Nucleus accumbens (tissue), 56 donors: ENCODE measurements at places on chromosomes 16 and 17.

DNA sequence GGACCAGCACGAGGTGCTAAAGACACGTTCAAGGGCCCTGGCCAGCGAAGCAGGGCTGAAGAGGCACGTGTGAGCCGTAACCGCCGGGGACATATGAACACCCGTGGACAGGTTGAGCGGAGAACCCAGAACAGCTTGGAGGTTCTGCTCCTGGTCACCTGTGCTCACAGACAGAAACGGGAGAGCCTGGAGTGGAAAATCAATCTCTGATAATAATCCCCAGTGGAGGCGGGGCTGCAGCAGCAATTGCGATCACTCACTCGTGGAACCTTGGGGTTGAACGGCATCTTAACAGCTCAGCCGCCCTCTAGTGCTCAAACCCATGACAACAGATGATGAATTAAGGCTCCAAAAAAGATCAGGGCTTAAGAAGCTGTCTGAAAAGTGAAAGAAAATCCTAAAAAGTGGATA, 25.6 kb downstream of the WIPI1 start:
- no peak for DNase-seq

DNA sequence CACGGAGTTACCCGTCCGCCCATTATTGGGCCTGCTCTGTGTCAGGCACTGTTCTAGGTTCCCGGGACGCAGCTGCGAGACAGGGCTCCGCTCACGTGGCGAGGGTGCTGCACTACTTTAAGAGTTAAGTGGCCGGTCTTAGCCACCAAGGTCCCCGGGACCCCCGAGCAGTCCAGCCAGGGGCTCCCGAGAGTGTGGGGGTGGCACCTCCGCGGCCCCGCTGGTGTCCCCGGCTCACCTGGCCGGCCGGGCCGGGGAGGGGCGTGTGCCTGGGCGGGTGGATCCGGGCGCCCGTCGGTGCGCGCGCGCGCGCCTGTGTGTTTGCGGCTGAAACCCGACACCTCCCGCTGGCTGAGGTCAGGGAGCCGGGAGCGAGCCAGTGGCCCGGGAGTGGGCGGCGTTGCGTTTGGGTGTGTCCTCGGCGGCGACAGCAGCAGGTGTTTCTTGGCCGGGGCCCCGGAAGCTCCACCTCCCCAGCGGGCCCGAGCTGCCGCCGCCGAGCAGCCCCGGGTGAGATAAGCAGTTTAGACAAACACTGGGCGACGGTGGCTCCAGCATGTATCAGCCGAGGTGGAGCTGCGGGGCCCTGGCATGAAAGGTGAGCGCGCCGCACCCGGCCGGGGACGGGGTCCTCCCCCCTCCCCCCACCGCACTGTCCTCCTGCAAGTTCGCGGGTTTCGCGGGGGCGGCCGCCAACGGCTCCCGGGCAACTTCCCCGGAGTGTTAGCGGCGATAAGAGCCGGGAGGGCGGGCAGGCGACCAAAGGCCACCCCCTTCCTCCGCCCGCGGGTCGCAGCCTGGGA, at the start of gene GSE1:
Gene GSE1 (plus strand): TSS at position 522 of the 803 bp plus-strand sequence. CDS start 70 bp downstream, at position 592.
- no peak for DNase-seq

DNA sequence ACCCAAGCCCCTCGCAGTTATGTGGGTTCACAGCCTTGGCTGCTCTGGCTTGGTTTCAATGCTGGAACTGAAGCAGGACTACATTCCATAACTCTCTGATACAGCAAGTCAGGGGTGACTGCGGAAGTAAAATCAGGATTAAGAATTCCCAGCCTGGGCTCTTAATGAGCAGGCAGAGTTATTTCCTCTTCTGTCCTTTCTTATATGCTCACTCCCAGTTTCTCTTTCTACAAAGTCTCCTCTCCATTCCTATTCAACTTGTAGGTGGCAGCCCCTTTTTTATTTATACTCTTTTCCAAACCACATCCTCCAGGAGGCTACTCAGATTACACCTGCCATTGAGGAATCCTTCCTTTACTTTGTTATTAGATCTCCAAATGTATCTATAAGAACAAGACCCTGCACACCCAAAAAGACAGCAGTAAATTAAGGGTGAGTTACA, 40.3 kb downstream of the HOXB1 start:
- DNase-seq = no peak

- DNase-seq = no peak
Measured at GRCh38 chr17:68768804-68769203, 167.6 kb upstream of the FAM20A start.

DNA sequence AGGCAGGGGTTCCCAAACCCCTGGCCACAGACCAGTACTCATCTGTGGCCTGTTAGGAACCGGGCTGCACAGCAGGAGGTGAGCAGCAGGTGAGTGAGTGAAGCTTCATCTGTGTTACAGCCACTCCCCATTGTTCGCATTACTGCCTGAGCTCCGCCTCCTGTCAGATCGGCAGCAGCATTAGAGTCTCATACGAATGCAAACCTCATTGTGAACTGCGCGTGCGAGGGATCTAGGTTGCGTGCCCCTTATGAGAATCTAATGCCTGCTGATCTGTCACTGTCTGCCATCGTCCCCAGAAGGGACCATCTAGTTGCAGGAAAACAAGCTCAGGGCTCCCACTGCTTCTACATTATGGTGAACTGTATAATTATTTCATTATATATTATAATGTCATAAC, 25.1 kb upstream of the RMI2 start:
- DNase-seq = no peak

DNA sequence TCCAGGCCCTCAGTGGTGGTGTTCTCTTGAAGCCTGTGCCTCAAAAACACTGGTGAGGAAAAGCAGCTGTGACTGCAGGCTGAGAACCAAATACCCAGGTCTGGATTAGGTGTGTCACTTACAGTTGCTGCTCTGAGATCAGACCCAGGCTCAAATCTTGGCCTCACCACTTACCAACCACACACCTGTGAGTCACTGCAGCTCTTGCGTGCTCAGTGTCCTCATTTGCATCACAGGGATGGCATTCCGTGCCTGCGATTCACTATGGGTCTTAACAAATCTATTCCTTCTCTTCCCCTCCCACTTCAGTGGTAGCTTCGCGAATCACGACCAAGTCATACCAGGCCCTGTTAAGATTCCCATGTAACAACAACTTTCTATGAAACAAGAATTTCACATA, 233.4 kb upstream of the HSBP1 start:
- no peak for DNase-seq

GRCh38 chr17:4184811-4185210, 41.8 kb downstream of the CYB5D2 start:
- DNase-seq = no peak

DNA sequence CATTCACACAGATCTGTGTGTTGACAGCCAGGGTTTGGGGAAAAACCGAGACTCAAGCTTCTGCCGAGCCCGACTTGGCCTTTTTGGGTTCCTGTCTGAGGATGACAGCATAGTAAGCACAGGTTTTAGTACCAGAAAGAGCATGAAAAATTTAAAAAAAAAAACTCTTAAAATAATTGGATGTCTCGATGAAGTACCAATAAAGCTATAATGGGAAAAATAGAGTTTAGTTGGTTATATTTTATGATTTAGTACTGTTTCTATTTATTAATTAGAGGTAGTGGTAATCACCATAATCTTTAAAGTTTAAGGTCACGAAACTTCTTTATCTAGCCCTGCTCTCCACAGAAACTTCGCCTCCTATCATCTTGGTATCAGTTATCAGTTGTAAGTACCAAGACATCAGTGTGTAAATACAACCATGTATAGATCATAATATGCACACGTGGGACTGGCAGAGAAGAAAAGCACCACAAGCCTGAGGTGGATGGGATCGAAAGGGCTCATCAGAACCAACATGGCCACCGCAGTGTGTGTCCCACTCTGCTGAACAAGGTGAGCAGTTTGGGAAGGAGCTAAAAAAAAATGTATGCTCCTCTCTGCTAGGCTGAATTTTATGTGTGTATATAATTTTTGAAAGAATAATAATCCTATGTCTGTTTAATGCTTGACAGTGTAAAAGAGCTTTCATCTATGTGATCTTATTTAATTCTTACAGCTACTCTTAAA, 14.4 kb upstream of the EEF2K start:
- no peak for DNase-seq

GRCh38 chr16:75042426-75043174, 43.8 kb downstream of the ZNRF1 start:
- DNase-seq = no peak
